GM12878 (cell line): ENCODE measurements at places on chromosomes 5 and 9.

GRCh38 chr9:129401623-129402370 lies 219.1 kb downstream of the C9orf50 start:
- DNase-seq = no peak

GRCh38 chr5:163502521-163502920 lies 2.9 kb upstream of the MAT2B start:
- no peak for DNase-seq

- DNase-seq = no peak
These were observed 311.9 kb upstream of the ACO1 start for GRCh38 chr9:32072570-32072969.

GRCh38 chr5:155943516-155944407 lies 383.2 kb upstream of the SGCD start:
- DNase-seq = no peak

- peak; percentile 60 for DNase-seq
These were observed at the start of gene RABEPK for GRCh38 chr9:125200216-125201047. RABEPK (plus strand) TSS chr9:125200542; CDS start chr9:125203014, 2,472 bp downstream.

DNA sequence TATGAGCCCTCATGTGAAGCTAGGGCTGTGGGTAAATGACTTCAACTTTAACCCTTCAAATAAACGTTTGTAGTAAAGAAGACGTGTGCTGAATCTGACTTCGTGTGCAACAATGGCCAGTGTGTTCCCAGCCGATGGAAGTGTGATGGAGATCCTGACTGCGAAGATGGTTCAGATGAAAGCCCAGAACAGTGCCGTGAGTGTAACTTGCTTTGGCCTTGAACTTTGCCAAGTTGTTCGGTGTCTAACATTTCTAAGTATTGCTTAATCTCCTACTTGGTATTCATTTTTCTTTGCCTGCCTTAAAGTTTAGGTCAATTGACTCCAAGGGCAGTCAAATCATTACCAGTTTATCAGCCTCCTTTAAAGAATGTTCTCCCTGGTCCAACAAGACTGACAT lies 18.2 kb downstream of the VLDLR start:
- DNase-seq = no peak

DNA sequence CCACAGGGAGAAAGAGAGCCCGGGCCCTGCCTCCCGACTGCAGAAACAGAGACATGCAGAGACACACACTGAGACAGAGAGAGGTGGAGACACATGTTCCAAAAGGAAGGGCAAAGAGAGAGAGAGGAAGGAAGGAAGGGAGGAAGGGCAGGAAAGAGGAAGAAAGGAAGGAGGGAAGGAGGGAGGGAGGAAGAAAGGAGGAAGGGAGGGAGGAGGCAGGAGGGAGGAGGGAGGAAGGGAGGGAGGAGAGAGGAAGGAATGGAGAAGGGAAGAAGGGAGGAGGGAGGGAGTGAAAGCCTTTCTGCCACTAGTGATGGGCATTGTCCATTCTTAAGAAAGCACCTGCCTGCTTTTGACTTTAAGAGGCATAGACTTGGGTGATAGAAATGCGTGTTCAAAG lies 31.8 kb upstream of the FIBCD1 start:
- no peak for DNase-seq

DNA sequence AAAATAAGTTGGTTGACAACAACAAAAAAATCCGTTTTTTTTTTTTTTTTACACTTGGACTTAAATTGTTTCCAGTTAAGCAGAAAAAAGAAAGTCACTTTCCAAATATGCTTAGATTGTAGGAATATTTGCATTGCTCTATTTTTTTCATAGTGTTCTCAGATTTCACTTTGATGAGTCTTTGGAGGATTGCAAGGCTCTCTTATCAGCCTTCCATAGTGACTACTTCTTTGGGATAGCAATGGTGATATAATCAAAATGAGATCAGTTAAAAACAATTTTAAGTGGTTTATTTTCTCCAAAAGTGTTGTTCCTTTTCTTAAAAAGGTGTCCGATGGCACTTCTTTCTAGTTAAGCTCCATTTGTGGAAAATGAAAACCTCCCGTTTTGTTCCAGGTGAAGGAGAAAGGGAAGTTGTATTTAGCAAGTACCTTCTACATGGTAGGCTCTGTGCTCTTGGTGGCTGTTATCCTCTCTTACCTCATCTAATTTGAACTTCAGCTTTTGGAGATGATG lies 3.9 kb downstream of the RASGRF2 start:
- no peak for DNase-seq

DNA sequence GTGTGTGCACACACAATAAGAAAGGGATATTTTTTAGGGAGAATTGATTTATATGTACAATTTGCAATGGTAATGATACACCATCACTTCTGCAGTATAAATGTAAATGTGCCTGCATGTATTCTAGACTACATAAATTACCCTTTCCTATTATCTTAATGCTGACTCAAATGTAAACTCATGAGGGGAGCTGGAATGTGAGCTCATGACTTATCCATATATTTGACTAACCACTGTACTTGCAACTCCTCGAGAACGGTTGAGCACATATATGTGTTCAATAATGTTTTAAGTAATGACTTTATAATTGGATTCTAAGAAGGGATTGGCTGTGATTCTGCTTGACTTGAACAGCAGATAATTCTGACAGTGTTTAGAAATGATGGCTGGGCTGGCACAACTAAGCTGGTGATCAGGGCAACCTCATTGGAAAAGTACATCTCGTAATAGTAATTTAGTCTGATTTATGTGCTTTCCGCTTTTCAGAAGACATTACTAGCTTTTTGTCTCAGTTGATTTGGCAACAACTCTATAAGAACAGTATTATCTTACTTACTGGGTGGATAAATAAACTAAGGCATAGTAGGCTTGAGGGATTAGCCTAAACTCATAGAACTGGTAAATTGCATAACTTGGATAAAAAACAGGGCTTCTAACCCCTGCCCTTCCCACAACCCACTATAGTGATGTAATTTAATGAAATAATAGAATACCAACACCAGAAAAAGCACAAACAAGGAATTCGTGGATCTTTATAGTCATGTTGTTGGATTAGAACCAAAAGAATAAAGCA lies 130.2 kb upstream of the SPEF2 start:
- no peak for DNase-seq

DNA sequence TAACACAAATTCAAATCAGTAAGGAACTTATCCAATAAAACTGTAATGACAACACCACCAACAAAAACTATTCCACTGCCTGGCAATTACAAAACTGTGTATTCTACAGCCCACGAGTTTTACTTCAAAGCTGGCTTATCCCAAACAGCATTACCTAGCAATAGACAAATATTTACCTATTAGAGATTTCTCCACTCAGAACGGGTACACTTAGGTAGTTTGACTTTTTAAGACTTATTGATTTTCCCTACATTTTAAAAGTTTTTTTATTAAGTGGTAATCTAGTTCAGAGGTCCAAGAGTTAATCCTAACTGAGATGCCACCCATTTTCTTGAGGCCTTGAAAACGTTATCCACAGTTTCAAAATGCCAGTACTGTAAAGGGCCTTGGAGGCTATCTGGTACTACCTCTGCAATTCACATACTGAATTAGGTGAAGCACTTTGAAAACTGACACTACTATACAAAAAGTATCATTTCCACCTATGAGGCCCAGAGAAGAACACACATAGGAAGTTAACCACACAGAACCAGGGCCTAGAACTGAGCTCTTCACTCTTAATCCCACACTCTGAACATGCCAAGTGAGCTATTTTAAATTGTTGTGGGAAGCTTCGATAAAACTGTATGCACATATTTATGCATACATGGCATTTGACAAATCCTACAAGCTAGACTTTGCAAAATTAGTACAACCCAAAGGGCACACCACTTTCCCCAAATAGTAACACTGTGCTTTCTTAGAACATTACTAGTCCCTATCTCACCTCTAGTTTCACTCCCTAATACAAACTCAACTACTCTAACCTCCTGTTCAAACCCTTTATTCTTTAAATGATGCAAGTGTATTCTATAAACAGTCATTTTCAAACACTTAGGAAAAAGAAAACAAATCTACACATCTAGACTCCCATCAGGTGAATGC lies 2.1 kb downstream of the NADK2 start:
- no peak for DNase-seq

DNA sequence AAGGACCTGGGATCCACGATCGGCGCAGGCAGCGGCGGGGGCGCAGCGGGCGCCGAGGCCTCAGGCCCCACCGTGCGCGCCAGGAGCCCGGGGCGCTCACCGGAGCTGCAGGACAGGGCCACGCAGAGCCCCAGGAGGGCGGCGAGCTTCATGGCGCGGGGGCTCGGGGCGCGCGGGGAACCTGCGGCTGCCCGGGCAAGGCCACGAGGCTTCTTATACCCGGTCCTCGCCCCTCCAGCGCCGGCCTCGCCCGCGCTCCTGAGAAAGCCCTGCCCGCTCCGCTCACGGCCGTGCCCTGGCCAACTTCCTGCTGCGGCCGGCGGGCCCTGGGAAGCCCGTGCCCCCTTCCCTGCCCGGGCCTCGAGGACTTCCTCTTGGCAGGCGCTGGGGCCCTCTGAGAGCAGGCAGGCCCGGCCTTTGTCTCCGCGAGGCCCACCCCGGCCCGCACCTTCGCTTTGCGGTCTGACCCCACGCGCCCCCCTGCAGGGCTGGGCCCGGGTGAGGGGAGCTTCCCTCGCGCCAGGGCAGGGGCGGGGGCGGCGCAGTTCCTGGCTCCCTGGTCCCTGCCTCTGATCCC lies at the start of gene SCGB3A1:
Gene SCGB3A1 (minus strand): TSS at position 189 of the 577 bp plus-strand sequence. CDS start 37 bp downstream, at position 152.
- DNase-seq = no peak

DNA sequence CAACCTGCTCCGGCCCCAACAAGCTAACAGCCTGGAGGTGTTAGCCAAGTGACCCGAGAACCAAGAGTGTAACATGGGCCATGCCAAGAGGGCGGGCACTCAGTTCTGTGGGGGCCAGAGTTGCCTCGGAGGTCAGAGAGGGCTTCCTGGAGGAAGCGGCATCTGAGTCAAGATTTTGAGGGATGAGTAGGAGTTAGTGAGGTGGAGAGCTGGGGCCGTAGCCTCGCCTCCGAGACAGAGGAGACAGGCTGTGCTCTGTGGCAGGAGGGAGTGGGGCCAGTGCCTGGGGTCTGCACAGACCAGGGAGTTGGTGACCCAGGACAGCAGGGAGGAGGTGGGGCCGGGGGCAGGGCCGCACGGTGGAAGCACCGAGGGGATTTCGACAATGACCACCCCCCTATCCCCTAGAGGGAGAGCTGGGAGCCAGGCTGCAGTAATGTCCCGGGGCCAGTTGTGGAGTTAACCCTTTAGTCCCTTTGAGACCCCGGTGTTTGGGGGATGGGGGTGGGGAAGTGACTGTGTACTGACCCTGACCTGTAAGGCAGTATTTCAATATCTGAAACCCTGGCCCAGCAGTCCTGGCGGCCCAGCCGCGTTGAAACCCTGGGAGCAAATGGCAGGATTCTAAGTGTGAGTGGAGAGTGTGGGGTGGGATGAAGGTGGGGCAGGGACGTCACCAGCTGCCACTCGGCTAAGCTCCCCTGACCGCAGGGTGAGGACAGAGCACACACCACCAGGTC lies 148.7 kb upstream of the COL5A1 start:
- DNase-seq = no peak

DNA sequence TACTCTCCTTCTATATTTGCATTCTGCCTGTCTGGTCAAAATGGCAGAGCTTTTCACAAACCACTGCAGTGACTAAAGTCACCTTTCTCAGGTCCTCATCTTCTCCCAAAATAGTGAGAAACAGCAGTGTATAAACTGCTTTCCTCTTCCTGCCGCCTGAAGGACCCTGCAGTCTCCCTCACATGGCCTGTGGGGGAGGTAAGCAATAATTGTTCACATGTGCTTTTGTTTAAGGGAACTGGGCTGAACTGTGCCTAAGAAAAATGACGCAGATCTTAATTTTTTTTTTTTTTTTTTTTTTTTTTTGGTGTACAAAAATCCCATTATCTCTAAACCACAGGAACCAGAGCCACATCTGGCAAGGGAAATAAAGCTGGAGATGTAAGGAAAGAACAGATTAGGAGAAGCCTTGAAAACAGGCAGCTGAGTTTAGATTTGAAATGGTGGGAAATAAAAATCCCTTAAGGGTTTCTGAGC lies 131.7 kb upstream of the VLDLR start:
- no peak for DNase-seq

- DNase-seq = no peak
These were observed 227.6 kb upstream of the ANKRD55 start for GRCh38 chr5:56460681-56461191.

- DNase-seq = no peak
These were observed 180.7 kb downstream of the AP3B1 start for GRCh38 chr5:78113689-78114264.

DNA sequence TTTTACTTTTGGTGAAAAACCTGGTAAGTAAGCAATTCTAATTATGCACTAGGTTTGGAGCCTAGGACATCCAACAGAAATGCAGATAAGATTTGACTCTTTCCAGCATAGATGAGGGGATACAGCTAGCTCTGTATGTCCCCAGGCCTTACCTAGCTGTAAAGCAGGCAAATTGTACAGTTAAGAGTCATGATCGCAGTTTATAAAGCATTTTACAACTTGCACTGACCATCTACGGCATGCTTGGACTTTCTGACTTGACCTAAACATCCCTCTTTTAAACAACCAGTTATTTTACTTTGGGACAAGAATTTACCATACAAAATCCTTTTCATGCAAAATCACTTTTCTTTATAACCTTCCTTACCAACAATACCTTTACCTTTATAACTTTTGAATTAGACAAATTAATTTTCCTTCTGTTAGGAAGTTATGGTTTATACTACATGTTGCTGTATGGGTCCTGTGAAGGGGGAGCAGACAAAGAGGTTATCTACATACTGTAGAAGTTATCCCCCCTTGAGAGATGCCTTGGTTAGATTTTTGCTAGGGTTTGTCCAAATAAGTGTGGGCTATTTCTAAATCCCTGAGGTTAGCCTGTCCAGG lies 36.8 kb downstream of the FGD3 start:
- DNase-seq = no peak

- DNase-seq = no peak
These were observed 76.7 kb downstream of the PLCXD3 start for GRCh38 chr5:41433552-41434181.

- no peak for DNase-seq
These were observed 237.6 kb downstream of the TENT4A start for GRCh38 chr5:6950860-6951259.

DNA sequence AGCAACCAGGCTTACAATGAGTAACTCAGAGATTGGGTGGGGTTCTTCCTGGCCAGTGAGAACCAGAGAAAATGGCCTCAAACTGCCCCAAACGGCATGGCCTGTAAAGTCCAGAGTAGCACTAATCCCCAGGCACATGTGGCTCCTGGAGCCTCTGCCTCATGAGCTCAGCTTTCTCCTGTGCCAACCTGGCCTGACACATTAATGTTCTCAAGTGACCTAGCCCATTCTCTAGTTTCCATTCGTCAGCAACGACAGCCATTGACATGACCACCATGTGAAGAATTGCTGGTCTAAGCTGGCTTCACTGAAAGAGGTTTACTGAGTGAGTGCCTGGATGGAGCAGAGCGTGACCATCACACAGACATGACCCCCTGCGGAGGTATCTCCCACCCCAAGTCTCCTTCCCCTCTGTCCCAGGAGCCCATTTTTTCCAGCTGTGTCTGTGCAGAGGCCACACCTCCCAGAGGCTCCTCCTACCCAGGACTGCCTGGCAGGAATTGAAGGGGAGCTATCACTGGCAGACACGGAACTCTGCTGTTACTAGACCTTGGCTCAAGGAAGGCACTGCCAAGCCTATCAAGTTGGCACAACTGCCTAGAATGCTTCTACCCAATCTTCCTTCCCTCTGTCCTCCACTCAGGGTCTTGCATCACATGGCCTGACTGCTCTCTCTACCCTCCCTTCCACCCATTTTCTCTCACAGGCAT lies 59.0 kb upstream of the BOD1 start:
- DNase-seq = no peak

- no peak for DNase-seq
These were observed 42.3 kb downstream of the MACROH2A1 start for GRCh38 chr5:135356522-135357318.

GRCh38 chr5:108382784-108383330 lies 959 bp upstream of the FBXL17 start:
- DNase-seq = no peak
